Stimulated activated naive CD8-positive, alpha-beta T cell treated with anti-CD3 and anti-CD28 coated beads, Interleukin-15, Interleukin-2, amounts not matched to agents 100 U/mL and 50 U/mL, for 24 hours (primary cell): ENCODE measurements at places on chromosomes 12 and 14.

GRCh38 chr12:102480406-102480805, at the start of gene IGF1:
IGF1 (minus strand) TSS chr12:102480563; CDS start chr12:102480381, 182 bp downstream.
- DNase-seq: no peak

DNA sequence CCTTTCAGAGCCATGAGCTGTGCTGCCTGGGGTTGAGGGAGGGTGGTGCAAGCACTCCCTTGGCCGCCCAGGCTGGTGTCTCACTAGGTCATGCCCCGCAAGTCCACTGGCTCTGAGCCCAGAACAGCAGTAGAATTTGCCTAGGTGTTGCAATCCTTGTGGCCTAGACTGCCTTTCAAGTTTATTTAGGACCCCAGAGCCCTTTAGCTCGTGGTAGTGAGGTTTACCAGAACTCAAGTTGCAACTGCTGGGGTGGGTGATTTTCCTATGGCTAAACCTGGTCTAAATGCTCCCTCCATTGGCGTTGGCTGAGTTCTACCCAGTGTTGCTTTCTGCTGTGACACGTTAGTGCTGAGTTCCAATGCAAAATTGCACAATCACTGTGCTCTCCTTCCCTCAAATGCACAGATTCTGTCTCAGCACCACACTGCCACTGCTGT, 287.2 kb downstream of the BCAT1 start:
- no peak for DNase-seq

- DNase-seq: no peak
Measured at GRCh38 chr12:6582196-6582595, 14.1 kb upstream of the NOP2 start.

DNA sequence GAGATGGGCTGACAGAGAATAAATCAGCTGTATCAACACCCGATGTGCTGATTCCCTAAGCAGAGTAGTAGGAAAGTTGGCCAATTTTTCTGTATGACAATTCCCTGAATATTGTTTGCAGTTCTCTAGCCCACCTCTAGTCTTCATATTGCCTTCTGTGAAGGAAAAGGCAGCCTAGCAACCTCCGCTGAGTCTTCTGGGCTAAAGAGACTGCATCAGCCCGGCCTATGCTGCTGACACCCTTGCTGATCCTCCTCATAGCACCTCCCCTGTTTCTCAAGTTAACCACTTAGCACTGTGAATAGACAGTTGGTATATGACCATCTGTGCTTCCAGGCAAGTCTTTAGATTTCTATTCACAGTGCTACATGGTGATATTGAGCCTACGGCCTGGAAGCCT, 161.1 kb upstream of the EGLN3 start:
- no peak for DNase-seq

- no peak for DNase-seq
Measured at GRCh38 chr12:102735104-102735503, 181.9 kb downstream of the PAH start.

- no peak for DNase-seq
Measured at GRCh38 chr12:91072931-91073330, 15.1 kb upstream of the KERA start.
